ENCODE measurements at places on chromosomes 7 and 10.

DNA sequence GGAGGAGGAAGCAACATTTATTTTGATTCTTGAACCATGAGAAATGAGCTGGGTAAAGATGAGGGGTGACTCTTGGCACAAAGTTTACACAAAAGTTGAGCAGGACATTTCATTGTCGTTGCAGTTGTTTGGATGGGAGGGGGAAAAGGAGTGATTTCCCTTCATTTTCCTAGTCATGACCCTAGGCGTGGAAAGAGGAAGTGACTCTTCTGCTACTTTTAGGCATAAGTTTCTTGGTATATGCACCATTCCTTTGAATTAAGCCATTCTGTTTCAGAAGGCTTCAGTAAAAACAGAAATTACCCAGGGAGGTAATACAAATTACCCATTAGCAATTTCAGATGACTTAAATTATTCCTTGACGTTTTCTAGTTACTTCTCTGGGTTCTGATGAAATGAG lies 113.9 kb upstream of the FAM171A1 start:
- DNase-seq: no peak

DNA sequence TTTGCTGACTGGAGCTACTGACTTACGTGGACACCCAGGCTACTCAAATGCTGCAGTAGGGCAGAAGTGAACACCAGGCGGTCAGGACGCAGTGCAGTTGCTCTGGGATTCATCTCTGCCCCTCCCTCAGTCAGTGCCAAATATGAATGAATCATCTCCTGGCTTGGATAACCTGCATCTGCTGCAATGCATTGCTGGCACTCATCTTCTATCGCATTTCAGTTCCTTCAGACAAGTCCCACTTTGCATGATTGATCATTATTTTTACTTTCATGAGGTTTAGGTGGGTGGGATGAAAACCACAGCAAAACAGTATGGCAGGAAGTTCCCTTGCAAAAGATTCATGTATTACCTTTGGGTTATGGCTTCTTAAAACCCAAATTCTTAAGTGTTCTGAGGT lies 224.6 kb upstream of the NRP1 start:
- DNase-seq: no peak

DNA sequence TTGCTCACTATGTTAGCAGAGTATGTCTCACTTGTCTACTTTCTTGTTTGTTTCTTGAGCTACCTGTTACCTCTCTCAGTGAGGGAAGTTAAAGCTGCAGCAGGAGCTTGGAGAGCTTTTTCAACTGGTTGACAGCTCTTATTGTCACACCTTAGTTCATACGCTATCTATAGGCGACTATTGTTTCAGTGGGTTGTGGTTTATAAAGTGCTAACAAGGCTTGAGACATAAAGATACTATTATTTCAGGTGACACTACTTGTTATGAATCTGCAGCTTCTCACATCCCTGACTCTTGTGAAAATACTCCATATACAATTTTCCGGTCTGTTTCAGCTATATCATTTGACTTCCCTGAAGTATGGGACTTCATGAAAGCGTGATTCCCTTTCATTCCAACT lies 167.4 kb downstream of the CSTF2T start:
- DNase-seq: no peak

GRCh38 chr10:59907918-59908807 lies 1.8 kb upstream of the CCDC6 start:
- peak; percentile 21 for DNase-seq
